Panc1 (cell line): ENCODE measurements at places on chromosomes 12 and 14.

GRCh38 chr12:54438517-54438916, 19.5 kb upstream of the ITGA5 start:
- DNase-seq: no peak

DNA sequence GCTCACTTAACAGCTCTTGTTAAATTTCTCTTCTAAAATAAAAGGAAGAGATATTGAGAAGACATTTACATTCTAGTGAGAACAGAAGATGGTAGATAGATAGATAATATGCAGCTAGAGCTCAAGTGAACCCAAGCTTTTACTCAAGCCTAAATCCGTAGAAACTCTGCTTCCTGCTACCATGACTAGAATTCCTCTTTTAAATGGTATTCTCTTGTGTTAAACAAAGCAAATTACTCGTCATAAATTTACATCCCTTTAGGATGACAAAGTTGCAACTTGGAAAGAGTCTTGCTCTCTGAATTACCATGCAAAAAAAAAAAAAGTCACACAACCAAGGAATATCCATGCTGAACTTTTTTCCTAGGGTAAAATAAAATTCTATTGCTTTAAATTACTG, 160.7 kb upstream of the LRFN5 start:
- DNase-seq: no peak

DNA sequence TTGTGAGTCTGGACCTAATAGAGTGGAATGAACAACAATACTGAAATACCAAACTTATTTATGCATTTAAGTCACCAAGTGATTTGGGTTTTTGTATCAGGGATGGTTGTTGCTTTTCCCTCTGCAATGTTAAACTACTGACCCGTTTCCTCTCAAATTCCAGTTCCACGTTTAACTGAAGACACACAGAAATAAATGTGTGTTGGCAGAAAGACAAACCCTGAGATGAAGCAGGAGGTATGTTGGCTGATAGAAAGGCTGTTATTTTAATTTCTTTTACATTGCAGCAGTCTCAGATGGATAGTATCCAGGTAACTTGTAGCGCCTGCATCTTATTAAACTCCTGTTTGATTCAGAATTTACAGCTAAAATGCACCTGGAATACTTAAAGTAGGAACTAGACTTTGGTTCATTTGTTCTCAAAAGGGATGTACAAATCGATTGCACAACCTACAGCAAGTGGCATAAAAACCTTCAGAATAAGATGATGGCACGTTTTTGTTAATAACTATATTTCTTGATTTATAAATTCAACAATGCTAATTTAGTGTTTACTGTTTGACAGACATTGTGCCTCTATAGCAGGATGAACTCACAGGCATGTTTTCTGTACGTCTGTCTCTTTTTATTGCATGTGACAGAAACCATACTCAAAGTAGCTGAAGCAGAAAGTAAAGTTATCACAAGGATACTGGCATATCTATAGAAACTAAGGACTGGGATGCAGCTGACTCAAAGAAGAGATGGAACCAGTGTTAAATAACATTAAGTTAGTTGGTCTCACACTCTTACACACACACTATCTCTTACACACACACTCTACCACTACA, 405.7 kb downstream of the ZFP36L1 start:
- DNase-seq: no peak

- no peak for DNase-seq
Measured at GRCh38 chr12:42556917-42557316, 32.6 kb downstream of the PRICKLE1 start.

DNA sequence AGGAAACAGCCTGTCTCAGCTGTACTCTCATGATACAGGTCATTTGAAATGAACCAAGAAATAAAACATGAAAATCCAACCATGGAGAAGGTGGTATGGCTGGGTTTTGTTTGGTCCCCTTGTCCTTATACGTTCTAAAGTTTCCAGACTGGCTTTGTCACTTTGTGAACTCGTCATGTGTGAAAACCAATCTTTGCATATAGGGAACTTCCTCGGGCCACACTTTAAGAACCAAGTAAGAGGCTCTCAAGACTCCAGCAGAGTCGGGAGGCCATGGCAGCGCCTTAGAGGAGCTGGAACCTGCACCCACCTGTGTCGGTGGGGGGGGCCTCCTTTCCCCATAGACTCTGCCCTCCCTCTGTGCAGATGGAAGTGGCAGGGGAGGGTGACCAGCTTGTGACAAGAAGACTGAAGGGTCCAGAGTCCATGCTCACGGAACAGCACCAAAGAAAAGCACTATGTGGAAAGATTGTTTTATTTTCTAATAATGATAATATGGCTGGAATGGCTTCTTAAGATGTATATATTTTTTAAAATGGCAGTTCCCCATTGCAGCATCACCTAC, 125.3 kb downstream of the ESRRB start:
- no peak for DNase-seq

DNA sequence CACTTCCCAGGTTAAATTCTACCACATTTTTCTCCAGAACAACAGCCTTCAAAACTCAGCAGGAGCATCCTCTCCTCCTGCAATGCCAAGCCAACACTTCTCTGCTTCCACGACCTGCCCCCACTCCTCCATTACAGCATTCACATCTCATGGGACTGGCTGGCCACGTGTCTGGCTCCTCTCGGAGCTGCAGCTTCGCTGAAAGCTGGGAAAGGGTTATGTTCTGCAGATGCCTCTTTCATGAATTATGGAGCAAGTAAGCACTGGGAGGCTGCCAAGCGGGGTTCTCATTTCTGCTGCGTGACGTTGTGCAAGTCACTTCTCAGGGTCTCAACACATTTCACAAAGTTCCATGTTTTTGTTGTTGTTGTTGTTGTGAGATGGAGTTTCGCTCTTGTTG, 142.2 kb upstream of the RFLNA start:
- no peak for DNase-seq

DNA sequence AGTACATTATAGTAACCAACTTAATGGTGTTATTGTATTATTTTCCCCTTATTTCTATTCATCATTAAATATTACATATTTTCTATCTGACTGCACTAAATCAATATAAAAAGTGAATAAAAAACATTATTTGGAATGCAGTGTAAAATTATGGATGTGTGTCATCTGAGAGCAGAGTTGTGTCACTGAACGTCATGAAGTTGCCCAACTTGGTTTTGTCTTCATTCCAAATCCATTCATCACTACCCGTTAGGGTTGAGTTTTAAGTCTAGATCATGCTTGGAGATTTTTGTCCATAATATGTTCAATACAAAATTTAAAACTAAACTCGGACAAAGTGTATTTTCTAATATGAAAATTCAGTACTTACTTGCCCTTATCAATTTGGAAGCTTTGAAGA, 16.1 kb downstream of the KLRF1 start:
- no peak for DNase-seq

- DNase-seq: no peak
Measured at GRCh38 chr14:44388306-44388705, 118.8 kb downstream of the FSCB start.

DNA sequence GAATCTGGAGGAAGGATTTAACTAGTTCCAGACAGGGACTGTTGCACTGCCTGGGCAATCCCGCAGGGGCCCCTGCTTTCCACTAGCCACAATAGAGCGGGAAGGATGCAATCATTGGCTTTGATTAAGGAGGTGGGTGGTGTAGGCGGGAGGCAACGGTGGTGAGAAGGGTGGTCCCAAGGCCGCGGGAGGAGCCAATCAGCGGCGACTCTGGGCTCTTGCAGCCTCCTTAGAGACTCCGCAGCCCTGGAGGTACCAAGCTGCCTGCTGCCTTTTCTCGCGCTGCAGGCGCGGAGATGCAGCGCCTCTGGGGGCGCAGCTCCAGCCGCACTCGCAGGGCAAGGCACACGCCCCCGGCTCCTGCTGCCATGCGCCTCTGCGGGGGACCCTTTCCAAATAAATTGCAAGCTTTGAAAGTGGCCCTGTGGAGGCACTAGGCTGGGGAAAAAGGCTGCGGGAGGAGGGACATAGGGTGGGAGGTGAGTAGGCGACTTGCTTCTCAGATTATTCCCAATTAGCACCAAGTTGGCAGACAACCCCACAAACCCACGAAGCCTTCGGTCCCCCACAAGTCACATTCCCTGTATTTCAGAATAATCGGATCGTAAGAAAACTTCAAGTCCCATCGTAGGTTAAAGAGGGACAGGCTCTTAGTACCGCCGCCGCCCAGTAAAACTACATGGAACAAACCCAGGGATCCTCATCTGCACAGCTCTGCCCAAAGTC, 858 bp upstream of the KCNA1 start:
- DNase-seq: no peak

DNA sequence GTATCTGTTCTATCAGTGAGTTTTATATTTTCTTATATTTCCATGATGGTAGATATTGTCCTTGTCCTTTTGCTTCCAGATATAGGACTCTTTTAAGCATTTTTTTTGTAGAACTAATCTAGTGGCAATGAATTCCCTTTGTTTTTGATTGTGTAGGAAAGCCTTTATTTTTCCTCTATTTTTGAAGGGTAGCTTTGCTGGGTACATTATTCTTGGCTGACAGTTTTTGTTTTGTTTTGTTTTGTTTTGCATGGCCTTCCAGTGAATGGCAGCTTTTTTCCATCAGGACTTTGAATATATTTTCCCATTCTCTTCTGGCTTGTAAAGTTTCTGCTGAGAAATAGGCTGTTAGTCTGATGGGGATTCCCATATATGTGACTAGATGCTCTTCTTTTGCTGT, 70.2 kb upstream of the MUCL1 start:
- no peak for DNase-seq

- DNase-seq: no peak
Measured at GRCh38 chr14:61147831-61148549, 133.1 kb downstream of the TMEM30B start.

DNA sequence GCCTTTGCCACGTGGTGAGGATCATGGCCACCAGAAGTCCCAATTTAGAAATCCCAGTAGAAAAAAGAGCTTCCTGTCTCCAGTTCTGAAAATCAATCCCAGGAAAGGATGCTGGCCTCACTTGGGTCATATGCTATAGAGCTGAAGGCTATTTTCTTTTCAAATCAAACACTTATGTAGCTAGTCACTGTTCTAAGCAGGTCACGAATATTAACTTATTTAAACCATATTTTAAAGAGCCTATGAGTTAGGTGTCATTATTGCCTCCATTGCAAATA, 97.5 kb downstream of the VCPKMT start:
- no peak for DNase-seq

GRCh38 chr14:80271389-80271788, 60.1 kb upstream of the DIO2 start:
- no peak for DNase-seq

GRCh38 chr12:96986883-96987523, 79.9 kb downstream of the NEDD1 start:
- DNase-seq: no peak

DNA sequence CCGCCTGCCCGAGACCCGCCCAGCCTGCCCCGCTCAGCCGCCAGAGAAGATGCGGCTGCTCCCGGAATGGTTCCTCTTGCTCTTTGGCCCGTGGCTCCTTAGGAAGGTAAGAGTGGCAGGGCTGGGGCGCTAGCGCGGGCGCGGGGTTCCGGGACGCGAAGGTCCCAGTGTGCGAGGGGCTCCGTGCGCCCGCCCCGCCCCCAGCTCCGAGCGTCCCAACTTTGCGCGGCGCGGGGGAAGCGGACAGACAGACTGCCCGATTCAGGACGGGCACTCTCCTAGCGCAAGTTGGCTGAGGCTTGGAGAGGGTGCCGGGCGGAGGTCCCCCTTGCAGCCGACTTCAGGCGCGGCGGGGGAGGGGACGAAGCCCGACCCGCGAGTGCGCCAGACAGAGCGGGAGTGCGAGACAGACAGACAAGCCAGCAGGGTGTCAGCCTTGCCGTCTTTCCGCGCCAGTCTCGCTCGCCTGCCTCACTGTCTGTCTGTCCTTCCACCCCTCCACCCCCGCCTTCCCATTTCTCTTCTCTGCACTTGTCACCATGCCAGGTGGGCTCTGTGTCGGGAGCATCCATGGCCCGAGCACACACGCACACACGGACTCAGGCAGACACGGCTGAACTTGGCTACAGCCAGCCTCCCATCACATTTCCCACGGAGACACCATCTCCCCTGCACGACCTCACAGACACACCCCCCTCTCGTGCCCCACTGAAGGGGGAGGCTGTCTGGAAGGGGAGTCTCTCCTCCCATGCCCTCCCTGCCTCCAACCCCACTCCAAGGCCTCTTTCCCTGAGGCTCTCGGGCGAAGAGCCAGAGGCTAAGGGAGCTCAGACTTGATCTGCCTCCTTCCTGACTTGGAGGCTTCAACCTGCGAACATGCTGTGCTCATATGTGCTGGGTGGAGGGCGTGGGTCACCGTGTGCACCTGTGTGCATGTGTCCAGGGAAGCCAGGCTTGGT, 606 bp downstream of the NXPH4 start:
- DNase-seq: no peak

DNA sequence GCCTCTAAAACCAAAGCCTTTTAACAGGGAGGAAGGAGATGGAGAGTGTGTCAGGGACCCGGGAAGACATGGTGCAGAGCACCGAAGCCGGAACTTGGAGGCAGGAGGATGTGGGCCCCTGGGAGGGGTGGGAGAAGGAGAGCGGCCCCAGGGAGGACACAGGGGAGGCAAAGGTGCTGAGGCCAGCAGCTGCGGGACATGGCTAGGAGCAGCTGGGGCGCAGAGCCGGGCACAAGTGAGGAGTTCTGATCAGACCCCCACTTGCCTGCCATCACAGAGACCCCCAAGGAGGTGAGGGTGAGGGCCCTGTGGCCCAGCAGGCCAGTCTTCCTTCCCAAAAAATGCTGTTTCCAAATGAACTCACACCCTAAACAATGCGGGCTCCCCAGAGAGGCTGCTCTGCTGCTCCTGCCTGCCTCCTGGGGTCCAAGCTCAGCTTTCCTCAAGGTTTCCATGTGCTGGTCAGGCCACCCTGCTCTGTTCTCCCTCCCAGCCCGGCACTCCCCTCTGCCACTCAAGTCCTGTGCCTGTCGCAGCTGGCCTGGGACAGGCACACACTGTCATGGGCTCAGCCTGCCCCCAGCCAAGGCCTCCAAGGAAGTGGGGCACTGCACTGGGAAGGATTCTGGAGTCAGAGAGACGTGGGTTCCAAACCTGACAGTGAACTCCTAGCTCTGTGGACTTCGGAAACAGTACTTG, 24.0 kb downstream of the CHGA start:
- DNase-seq: no peak

DNA sequence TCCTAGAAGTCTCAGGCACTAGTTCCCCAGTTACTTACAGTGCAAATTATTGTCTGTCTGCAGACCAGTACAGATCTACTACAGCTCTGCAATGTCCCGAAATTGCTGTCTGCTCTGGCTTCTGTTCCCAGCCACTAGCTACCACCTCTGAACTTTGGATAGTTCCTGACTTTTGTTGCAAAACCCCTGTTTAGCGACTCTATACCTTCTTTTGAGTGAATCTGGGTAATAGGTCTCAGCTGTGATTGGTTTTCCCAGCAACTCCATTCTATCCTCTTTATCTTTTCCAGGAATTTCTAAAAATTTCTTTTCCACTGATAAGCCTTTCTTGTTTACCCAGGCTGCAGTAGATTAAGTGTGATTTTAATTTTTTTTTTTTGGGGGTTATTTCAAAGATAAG, 16.8 kb downstream of the KCNJ8 start:
- DNase-seq: no peak
